ENCODE measurements at places on chromosomes 1 and 21. TPM values are rescaled to one million over a fixed set of nuclear protein-coding genes. Genes with fewer than 3 reads are reported as not detected.

TNNT2 gene
- total RNA-seq = 2.0 TPM

GRCh38 chr1:29096231-29096886, 27.3 kb downstream of the TMEM200B start:
- no peaks in the 10 kb centered on the region for H3K4me1 ChIP-seq
- H3K36me3 ChIP-seq = peaks cover 10% of the 10 kb centered on the region
- H3K27ac ChIP-seq = no peak overlapping the region
- no peaks in the 10 kb centered on the region for H3K27me3 ChIP-seq

DNA sequence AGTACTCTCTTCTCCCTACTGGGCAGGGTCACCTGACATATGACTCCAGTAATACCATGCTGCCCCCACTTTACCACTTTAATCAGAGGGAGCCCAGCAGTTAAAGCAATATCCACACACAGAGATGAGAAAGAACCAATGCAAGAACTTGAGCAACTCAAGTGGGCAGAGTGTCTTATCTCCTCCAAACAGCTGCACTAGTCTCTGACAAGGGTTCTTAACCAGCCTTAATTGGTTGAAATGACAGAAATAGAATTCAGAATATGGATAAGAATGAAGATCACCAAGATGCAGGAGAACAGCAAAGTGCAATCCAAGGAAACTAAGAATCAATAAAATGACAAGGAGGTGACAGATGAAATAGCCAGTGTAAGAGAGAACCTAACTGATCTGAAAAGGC, 91.0 kb downstream of the KCNT2 start:
- no peaks in the 10 kb centered on the region for H3K27me3 ChIP-seq
- H3K4me1 ChIP-seq = no peaks in the 10 kb centered on the region
- H3K36me3 ChIP-seq = no peaks in the 10 kb centered on the region
- no peak overlapping the region for H3K27ac ChIP-seq
- DNase-seq = no peak
- no peak overlapping the region for H3K4me3 ChIP-seq

DNA sequence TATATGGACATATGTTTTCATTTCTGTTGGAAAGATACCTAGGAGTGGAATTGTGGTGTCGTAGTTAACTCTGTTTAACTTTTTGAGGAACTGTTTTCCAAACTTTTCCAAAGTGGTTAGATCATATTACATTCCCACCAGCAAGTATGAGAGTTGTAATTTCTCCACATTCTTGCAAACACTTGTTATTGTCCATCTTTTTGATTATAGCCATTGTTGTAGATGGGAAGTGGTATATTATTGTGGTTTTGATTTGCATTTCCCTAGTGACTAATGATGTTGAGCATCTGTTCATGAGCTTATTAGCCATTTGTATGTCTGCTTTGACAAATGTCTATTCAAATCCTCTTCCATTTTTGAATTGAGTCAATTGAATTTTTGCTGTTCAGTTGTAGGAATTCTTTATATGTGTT, 19.8 kb downstream of the CAMTA1 start:
- H3K4me1 ChIP-seq = peaks cover 35% of the 10 kb centered on the region
- no peaks in the 10 kb centered on the region for H3K27me3 ChIP-seq
- H3K4me3 ChIP-seq = no peak overlapping the region
- DNase-seq = no peak
- no peak overlapping the region for H3K27ac ChIP-seq
- H3K36me3 ChIP-seq = no peaks in the 10 kb centered on the region

GRCh38 chr1:209642816-209643215, 9.4 kb downstream of the LAMB3 start:
- no peak overlapping the region for H3K4me3 ChIP-seq
- H3K27me3 ChIP-seq = no peaks in the 10 kb centered on the region
- peak overlapping the region; percentile 16 for H3K27ac ChIP-seq
- peaks cover 40% of the 10 kb centered on the region for H3K4me1 ChIP-seq
- no peak for DNase-seq

DNA sequence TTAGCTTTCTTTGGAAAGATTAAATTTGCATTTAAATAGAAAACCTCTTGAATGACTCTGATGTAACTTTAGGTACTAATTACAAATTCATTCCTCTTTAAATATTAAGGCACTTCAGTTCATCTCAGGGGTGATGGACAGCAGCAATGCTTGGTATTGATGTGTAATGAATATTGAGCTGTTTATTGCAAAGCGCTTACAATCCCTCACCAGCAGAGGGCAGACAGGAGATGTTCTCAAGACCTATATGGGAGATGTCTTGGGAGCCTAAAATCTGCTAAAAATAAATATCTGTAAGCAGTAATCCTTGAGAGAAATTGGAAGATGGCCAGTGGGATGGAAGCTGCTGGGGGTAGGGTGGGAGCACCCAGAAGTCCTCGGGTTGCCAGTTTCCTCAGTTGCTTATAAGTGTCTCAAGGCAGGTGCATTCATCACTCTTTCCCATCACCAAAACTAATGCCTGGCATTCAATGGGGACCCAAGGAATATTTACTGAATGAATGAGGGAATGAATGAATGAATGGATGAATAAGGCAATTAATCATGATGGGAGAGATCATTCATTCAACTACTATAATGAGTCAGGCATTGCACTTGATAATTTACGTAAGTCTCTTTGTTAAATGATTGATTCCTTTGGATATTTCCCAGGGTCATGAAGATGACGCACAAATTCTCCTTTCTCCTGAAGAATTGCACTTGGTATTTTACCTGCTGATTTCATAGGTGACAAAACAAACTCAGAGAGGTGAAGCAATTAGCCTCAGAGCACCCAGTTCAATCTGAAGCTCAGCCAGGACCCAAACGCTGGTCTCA, 2.3 kb downstream of the KLHDC8A start:
- peak; percentile 51 for DNase-seq
- H3K4me3 ChIP-seq = no peak overlapping the region
- no peaks in the 10 kb centered on the region for H3K36me3 ChIP-seq

Measured in upper lobe of left lung (tissue), 6 donors.